ENCODE measurements at places on chromosomes 13 and 19.

DNA sequence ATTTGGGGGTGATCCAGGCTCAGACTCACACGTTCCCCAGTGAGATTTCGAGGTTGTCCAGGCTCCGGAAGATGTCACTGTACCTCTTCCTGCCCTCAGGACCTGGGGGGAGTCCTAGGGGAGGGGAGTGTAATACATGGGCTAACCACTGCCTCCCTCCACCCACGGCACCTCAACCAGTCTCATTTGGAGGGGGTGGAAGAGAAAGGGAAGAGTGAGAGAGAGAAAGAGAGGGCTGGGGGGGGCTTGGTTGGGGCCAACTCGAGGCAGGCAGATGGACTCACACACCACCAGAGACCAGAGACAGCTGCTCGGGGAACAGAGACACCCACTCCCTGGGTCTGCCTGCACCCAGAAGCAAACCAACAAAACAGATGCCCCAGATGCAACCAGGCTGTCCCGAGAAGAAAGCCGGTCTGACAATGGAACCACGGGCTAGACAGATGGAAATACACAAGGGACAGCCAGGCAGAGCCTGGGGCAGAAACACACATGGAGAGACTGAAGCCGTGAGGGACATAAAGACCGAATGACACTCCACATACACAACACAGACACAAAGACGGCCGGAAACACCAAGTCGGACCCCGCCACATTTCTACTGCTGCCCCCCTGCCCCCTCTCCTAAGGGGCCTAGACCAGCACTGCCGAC is 825 bp downstream of the GMIP start:
- no peak for DNase-seq

DNA sequence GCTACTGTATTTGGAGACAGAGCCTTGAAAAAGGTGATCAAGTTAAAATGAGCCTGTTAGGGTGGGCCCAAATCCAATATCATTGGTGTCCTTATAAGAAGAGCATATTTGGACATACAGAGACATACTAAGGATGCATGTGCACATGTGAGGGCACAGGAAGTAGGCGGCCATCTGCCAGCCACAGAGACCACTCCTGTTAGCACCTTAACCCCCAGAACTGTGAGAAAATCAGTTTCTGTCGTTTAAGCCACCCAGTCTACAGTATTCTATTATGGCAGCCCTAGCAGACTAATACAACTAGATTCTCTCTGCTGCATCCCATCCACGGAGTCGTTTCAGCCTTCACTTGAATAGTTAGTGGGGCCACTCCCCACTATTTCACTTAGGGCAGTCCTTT is 39.4 kb upstream of the DGKH start:
- no peak for DNase-seq

DNA sequence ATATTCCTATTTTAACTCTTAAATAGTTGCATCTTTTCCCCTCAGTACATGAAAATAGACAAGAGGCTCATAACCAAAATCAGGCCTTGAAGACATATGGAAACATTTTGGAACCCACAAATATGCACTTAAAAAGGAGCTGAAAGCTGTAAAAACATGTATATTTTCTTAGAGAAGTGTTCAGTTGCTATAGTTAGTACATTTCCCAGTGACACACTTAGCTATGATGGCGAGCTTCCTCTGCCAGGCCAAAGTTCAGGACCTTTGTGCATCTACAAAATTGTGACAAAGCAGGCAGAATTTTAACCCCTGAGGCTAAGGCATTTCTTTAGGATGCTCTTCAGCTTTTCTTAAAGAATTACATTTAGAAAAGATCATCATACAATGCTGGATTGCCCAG is 54.5 kb downstream of the RCBTB2 start:
- DNase-seq: no peak

DNA sequence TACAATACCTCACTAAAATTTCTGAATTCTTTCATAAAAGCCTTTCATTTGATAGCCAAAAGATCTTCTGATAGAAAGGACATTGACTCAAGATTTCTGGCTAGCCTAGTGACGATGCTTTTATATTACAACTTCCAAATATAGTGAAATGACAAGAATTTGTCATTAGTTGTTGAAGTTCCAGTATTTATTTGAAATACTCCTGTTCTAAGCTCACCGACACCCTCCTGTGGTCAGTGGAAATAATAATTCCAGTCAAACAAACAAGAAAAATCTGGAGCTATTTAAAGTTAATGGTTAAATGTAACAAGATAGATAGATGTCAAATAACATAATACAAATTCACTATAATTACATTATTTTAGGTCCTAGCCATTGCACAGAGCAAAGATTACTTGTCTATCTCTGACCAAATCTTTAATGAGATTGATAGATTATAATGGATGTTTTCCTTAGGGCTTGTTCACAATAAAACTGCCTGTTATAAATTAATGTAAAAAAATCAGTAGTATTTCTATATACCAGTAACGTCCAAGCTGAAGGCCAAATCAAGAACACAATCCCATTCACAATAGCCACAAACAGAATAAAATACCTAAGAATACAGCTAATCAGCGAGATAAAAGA is 195.5 kb downstream of the RGCC start:
- DNase-seq: peak; percentile 28

DNA sequence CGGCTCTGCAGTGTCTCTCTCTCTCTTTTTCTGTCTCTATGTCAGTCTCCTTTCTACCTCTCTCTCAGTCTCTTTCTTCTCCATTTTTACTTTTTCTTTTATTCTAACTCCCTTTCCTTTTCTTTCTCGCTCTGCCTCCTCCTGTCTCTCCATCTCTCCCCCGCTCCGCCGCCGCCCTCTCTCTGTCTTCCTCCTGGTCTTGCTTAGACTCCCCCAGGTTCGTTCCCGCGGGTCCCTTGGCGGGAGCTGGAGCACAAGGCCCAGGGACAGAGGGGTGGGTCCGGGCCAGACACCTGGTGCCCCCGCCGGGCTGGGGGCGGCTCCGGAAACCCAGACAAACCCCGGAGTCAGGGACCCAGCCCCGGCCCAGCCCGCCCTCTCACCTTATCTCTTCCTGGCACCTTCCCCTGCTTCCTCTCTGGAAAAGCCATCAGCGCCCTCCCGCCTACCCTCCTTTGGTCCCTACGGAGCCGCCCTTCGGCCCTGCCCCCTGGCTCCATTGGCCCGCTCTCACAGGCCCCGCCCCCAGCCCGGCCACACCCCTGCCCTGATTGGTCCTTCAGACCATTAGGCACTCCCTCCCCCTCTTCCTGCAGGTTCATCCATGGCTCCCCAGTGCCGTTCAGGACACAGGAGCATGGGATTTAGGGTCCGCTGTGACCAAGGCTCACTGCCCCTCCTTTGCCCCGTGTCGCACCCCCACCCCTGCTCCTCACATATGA is 15.4 kb upstream of the NOP53 start:
- no peak for DNase-seq

DNA sequence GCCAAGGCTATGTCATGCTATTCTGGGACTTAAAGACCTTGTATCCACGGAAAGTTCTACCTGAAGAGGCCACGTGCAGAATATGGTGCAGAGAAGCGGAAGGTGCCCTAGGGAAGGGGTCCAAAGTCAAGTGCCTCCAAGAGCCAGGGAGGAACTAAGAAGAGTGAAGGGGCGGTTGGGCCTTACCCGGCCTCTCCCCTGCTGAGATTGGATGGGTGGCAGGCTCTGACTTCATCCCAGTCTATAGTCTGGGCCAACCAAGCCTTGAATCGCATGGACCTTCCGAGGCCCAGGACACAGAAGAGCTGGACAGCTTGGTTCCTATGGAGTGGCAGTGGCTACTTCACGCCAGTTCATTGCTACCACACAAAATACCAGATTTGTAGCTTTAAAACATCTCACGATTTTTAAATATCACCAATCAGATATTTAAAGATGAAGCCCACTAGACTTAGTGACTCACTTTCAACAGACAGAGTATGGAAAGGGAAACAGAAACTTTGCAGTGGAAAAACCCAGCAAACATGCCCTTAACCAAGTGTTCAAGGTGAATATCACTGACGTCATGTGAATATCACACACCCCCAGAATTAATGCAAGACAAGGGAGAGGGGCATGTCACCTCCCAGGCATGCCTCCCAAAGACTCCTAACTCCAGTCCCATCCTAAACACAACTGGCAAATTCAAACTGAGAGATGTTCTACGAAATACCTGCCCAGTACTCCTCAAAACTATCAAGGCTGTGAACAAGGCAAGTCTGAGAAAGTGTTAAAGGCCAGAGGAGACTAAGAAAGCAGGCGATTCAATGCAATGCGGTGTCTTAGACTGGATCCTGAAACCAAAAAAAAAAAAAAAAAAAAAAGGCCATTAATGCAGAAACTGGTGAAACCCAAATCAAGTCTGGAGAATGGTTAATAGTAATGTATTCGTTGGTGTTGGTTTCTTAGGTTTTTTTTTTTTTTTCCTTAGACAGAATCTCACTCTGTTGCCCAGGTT is 10.2 kb downstream of the C19orf12 start:
- no peak for DNase-seq

GRCh38 chr19:36604656-36605100 is 435 bp upstream of the ZNF382 start:
- peak; percentile 45 for DNase-seq

DNA sequence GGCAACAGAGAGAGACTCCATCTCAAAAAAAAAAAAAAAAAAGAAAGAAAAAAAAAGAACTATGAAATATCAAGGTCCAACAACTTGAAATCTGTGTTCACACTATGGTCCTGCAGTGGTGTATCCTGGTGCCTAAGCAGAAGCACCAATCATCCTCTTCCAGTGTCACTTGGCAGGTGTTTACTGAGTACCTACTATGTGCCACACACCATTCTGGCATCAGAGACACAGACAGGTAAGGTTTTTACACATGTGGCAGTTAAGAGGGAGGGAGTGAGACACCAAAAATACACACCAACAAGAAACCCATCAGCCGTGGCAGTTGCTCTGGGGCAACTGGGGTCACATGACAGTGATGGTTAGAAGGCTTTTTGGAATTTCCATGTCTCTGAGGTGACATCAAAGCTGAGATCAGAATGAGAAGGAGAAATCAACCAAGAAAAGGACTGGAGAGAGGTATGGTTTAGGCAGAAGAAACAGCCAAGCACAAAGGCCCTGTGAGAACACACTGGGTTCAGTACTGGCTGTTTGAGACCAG is 17.6 kb downstream of the PBX4 start:
- no peak for DNase-seq

DNA sequence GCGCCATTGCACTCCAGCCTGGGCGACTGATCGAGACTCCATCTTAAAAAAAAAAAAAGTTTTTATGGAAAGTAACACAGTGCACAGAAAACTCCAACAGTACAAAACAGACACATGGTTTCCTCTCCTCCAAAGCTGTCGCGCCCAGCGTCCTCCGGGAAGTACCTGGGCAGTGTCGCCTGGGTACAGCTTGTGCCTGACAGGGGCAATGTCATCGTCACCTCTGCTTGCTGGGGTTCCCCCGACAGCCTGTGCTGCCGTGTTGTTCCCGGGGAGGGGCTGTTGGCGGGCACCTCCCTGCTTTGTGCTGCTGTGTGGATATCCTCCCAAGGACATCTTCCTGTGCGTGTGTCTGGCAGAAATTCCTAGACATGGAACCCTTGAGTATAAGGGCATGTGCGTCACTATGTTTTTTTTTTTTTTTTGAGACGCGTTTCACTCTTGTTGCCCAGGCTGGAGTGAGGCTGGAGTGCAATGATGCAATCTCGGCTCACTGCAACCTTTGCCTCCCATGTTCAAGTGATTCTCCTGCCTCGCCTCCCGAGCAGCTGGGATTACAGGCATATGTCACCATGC is 2.4 kb upstream of the F2RL3 start:
- DNase-seq: no peak

GRCh38 chr13:20174656-20175405 is 14.0 kb upstream of the GJA3 start:
- DNase-seq: no peak

DNA sequence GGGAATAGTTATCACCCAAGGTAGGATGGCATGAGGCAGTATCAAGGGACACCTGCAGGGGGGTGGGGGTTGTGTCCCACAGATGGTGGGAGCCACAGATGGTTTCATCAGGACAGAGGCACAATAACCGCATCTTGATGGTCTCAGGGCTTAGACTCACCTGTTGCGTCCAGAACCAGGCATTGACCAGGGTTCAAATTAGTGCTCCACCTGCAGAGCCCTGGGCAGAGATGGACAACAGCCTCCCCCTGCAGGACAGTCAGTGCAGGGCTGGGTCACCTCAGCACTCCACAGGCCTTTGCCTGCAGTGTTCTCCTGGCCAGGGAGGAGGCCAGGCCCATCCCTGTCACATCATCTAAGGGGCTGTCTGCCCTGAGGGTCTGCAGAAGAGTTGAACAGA is 14.5 kb upstream of the CEACAM1 start:
- DNase-seq: no peak

DNA sequence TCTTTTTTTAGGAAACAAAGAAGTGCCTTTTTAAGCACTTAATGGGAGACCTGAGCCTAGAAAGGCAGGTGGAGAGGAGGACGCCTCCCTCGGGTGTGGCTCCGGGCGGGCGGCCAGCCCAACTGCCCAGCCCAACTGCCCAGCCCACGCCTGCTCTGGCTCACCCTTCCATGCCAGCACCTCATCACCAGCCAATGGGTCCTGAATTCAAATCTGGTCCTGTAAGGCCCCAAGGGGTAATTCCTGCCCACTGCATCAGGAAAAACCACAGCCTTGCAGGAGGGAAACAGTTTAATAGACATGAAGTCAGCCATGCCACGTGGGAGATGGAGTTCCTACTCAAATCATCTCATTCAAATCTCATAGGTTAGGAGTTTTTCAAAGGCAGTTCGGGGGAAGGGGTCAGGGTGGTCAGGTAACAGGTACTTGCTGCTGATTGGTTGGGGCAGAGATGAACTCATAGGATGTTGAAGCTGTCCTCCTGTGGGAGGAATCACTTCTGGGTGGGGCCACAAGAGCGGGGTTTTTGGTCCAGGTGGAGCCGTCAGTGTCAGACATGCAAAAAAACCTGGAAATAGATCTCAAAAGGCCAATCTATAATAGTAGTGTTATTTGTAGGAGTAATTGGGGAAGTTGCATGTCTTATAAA is 64.9 kb downstream of the HSPH1 start:
- DNase-seq: no peak

GRCh38 chr13:29471551-29471950 is 123.9 kb downstream of the SLC7A1 start:
- DNase-seq: no peak

DNA sequence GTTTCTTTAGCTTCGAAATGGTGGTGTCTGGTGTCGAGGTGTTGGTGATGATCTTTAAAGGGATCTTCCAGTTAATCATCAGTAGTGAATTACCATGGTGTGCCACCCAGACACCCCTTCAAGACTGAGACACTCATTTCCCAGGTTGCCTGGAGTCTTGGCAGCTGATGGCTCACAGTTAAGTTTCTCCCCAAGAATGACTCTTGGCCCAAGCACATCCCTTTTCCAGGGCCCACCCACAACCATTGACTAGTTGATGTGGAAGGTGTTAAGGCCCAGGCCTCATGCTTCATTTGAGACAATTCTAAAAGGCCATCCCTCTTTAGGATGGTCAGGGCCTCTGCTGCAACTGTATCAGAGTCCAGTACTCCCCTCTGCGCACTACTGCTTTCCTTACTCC is 145.5 kb downstream of the FOXO1 start:
- DNase-seq: no peak

- DNase-seq: no peak
These were observed 8.9 kb downstream of the RTBDN start for GRCh38 chr19:12825254-12826131.

Measured in hippocampal formation (tissue), 2 donors.